Stimulated activated CD8-positive, alpha-beta memory T cell treated with anti-CD3 and anti-CD28 coated beads, Interleukin-4, amount 100 ng/mL, for 1 hour (primary cell): ENCODE measurements at places on chromosomes 12 and 14.

- DNase-seq, result no peak
These were observed 79.3 kb upstream of the C12orf71 start for GRCh38 chr12:27161458-27162228.

DNA sequence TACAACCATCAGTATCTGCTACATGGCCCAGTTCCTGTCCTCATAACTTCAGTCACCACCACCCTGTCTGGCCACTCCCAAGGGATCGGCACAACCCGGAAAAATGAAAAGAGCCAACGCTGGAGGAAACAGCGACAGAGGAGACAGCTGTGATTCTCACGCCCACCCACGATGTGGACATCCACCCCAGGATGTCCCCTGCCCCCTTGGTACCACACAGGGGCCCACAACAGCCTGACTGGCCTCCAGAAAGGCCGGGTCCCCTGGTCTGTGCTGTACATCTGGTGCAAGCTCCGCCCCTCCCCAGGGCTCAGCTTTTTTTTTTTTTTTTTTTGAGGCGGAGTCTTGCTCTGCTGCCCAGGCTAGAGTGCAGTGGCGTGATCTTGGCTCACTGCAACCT, 12.5 kb downstream of the RPS6KL1 start:
- DNase-seq, result no peak

DNA sequence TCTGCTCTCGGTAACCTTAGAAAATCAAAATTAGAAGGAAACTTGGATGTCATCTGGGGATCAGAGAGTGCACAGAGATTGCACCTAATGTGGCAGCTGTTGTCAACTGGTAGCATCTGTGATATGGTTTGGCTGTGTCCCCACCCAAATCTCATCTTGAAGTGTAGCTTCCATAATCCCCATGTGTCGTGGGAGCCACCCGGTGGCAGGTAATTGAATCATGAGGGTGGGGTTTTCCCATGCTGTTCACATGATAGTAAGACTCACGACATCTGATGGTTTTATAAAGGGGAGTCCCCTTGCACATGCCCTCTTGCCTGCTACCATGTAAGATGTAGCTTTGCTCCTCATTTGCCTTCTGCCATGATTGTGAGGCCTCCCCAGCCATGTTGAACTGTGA, 127.7 kb upstream of the SRRM4 start:
- DNase-seq, result no peak

DNA sequence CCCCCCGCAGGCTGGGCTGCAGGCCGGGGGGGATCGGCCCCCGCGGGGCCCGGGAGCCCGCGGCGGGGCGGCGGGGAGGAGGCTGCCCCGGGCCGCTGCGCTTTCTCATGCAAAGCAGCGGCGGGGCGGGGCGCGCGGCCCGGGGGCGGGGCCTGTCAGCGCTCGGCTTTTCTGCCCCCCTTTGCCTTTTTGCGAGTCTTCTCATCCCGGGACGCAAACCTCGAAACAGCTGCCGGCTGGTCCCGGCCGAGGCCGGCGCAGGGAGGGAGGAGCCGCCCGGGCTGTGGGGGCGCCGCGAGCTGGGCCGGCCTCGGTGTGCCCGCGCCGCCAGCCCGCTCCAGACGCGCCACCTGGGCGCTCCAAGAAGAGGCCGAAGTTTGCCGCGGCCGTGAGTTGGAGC, at the start of gene FZD10:
Gene FZD10, plus strand, starts transcription at position 198 of the 400 bp plus-strand sequence. CDS start 479 bp downstream, outside the sequence.
- DNase-seq, result no peak

DNA sequence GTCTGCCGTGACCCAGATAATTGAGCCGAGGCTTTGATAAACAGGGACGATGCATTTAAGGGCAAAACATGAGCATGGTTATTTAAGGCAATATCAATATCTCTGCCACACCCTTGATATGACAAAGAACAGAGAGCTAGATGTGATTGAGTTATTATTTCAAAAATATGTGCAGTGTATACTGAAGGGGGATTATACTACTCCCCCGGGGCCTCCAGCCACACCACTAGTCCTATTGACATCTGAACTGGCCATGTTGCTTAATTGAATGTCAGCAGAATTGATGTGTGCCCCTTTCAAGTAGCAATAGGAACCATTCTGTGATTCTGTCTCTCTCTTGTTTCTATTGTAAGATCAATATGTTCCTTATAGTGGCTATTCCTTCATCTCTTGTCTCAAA, 794.8 kb upstream of the SEL1L start:
- no peak for DNase-seq

DNA sequence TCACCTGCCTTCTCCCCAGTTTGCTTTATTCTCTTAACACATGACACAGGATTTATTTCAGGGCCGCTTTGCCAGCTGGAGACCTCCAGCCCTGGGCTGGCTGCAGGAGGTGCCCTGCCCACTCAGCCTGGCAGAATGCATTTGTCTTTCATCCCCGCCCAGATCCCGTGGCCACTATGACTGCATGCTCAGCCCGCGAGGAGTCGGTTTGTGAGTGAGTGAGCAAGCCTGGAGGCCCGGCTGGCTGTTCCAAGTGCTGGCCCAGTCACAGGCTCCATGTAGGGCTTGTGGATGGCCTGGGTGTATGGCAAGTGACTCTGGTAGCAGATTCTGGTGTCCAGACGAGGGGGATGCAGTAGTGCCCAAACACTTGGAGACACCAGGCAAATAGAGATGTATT, 2.1 kb downstream of the TDP1 start:
- DNase-seq, result no peak

GRCh38 chr12:15797818-15798217, 8.6 kb upstream of the EPS8 start:
- no peak for DNase-seq

DNA sequence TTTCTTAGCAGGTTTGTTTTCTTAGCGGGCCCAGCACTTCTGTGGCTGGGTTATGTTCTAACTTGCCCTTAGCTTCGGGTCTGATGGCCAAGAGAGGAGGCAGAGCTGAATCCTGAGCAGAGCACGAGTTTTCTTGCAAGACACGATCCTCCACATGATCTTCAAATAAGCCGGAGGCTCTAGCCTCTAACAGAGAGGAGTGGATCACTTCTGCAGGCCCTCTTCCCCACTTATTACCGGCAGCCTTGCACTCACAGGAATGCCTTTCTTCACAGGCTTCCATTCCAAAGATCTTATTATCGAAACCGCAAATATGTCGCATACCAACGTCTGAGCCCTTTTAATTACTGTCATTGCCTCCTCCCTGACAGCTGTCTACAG, 79.5 kb downstream of the SINHCAF start:
- DNase-seq, result no peak

GRCh38 chr12:21600196-21600595, 4.5 kb downstream of the GYS2 start:
- no peak for DNase-seq

DNA sequence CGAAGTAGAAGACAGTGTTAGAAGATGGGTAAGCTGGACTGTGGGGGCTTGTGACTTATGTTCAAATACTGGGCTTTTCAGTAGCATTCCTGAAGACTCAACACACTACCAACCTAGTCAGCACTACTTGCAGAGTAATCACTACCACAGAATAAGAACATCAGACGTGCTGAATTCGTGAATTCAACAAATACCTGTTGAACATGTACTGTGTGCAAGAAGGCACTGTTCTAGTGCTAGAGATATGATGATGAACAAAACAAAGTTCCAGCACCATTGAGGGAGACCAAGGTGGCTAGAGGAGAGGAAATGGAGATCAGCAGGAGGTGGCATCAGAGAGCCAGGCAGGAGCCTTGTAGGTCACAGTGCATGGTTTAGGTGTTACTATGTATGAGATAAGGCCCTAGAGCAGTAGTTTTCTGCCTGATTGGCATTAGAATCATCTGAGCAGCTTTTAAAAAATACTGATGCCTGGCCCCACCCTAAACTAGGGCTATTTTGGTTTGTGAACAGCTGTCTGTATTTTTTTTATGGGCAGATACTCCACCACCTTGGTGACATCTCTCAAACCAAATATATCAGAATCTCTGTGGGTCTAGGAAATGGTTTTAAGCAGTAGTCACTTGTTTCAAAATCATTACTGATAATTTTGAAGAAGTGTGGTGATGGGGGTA, 26.8 kb downstream of the FERMT2 start:
- no peak for DNase-seq

DNA sequence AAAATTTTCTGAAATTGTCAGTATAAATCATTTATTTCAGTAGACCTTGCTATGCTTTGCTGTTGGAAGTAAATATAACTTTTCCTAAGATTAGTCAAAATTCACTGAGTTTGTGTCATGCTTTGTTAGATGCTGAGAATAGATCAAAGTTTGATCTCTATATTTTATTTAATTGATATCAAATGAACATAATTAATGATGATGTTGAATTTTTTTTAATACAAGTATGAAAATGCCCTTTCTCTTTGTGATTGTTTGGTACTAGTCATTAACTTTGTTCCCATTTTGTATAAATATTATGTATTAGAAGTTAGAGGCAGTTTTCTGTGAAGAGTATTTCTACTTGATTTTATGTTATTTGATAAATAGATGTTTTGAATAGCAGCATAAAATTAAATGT, 45.7 kb downstream of the CCDC91 start:
- DNase-seq, result no peak

GRCh38 chr12:40727774-40728483, 35.7 kb downstream of the CNTN1 start:
- DNase-seq, result no peak

DNA sequence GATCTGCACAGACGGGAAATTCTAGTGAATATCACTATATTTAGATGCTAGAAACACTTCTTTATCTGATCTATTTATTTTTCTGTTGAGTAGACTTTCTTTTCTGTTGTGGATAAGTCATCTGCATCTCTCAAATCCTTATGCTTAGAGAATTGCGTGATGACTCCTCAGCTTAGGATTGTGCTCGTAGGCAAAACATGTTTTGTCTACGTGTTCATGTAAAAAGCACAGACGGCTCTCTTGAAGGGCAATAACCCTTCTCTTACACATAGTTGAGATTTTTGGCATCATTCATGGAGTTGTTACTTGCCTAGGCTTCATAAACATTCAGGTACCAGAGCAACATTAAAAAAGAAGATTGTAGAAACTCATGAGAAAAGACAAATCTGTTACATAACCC, 18.6 kb downstream of the PPFIBP1 start:
- DNase-seq, result no peak

DNA sequence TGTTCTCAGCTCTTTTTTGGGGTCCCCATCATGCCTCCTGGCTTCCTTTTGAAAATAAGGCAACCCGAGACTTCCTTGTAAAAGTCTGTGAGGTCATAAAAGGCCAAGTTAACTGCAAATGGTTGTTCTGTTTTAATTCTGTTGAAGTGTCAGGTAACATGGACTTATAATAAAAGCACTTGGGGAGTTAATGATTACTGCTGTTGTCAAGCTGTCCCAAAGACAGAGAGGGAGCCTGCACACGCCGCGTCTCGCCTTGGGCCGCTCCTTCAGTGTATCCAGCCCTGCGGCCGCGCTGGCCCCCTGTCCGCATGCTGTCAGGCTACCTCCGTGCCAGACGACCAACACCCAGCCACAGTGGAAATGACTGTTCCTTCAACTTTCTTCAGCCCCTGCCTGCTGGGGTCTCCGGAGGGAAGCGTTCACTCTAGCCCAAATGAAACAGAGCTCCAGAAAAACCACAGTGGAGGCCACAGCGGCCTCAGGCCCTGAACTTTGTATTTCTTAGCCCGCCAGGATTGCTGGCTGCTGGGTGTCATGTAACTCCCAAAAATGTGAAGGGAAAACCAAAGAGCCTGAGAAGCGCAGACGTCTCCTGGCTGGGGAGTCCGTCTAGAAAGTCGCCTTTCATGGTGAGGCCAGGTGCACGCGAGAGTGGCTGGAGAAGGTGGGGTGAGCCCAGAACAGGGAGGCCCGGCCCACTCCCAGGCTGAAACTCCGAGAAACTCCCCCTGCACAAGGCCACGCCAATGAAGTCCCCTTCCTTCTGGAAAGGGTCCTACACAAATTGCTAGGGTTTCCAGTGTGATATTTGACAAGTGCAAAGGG, 189.1 kb downstream of the ZFP36L1 start:
- DNase-seq, result no peak

DNA sequence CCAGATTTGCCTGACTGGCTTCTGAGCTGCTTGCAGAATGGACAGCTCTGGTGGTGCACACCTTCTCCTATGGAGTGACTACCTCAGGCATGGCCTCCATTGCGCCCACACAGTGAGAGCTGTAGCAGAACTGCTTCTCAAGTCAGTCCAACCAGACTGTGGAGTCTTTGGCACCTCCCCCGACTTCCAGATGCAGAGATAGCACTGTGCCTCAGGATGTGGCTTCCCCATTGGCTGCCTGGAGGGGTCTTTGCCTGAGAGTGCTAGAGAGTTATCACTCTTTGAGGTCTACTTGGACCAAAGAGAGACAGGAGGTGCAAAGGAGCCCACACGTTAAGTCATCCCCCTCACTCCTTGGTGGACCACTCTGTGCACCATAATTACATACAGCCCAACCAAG, 44.8 kb upstream of the FRS2 start:
- DNase-seq, result no peak

DNA sequence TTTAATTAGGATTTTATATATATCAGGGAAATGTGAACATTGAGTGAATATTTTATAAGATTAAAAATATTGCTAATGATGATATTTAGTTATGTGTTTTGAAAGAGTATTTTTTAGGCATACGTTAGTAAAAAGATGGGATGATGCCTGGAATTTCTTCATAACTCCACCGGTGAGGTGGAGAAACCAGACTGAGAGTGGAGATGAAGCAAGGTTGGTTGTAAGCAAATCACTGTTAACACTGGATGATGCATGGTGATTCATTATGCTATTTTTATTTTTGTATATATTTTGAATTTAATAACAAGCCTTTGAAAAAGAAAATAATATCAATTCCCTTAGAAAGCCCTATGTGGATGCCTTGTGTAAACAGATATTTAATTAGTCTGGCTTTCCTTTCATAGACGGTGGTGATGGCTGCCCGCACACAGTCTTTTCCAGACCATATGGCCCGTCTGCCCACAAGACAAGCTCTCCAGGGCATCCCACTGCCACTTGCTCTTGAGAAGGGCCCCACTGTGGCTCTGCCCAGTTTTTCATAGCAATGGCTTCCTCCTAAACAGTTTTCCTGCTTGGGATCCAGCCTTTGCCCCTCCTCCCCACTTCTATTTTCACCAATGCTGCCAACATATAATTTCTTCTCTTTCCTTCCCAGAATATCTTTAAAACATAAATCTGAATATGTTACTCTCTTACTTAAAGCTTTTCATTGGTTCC, 95.4 kb downstream of the HELB start:
- no peak for DNase-seq

DNA sequence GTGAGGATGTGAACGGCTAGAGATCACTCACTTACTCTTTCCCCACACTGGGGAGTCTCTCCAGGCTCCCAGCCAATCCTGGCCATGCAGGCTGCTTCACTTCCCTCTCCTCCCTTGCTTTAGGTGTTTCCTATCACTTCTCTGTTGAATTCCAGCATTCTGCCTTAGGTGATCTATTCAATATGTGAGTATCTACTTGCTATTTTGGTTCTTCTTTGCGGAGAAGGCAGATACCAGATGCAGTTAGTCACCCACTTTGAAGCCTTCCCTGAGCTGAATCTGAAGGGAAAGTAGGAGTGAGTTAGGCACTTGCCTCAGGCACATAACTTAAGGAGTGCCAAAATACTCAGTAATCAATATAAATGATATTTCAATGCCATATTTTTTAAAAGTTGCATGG, 36.0 kb upstream of the FAR2 start:
- no peak for DNase-seq

GRCh38 chr14:57831981-57832380, 33.9 kb downstream of the SLC35F4 start:
- DNase-seq, result no peak

GRCh38 chr12:9590441-9590840, 17.3 kb downstream of the KLRB1 start:
- no peak for DNase-seq

GRCh38 chr12:85568395-85569103, 267.7 kb downstream of the RASSF9 start:
- no peak for DNase-seq

GRCh38 chr14:96723946-96724345, 73.2 kb upstream of the VRK1 start:
- no peak for DNase-seq

- no peak for DNase-seq
These were observed 42.7 kb upstream of the DCN start for GRCh38 chr12:91225316-91225715.
